BJ (cell line): ENCODE measurements at places on chromosomes 1 and 21.

DNA sequence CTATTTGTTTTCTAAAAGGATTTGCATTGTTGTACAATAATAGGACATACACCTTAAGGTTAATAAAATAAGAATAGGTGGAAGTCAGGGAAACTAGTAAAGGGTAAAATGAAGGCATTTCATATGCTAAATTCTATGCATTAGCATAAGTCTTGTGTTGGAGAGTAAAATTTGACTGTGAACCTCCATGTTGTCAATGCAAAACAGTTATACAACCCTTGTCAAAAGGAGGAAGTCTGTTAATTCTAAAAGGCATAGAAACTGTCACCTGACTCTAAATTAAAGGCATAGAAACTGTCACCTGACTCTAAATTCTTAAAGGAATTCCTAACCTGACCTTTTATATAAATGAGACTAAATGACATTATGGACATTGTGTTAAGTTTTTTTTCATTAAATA lies 291.8 kb downstream of the OLFM3 start:
- no peak for DNase-seq

GRCh38 chr1:119286587-119287181 lies 81.9 kb upstream of the HAO2 start:
- no peak for DNase-seq

- no peak for DNase-seq
These were observed 60.6 kb downstream of the SDCCAG8 start for GRCh38 chr1:243316366-243316989.

DNA sequence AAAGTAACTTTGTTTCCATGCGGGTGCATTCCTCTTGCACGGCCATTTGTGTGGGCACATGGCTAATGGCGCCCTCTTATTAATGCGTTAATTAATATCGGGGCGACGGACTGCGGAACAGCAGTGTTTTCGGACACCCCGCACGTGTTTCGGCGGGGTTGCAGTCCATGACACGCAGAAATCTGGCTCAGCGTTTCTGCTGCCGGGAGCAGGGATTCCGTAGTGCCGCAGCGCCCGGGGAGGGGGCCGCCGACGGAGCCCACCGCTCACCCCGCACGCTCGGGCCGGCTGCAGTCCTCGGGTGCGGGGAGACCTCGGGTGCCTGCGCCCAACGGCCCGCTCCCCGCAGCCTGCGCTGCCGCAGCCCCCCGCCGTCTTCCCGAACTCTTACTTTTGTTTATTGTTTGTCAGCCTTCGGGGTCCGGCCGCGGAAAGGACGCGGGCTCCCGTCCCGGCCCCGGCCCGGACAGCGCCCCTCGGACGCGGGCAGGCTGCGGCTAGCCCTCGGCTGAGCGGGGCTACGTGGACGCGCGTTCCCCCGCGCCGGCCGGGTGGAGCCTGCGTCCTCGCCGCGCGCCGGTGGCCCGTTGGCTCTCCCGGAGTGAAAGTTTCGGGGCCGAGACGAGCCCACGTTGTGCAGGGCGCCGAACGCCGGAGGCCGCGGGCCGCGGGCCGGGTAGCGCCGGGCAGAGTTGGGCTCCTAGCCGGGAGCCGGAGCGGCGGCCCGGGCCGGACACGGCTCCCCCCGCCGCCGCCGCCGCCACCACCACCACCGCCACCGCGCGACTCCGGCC lies 849 bp downstream of the NFIA start:
- no peak for DNase-seq

GRCh38 chr1:8661185-8662110 lies 156.0 kb downstream of the RERE start:
- peak; percentile 63 for DNase-seq

DNA sequence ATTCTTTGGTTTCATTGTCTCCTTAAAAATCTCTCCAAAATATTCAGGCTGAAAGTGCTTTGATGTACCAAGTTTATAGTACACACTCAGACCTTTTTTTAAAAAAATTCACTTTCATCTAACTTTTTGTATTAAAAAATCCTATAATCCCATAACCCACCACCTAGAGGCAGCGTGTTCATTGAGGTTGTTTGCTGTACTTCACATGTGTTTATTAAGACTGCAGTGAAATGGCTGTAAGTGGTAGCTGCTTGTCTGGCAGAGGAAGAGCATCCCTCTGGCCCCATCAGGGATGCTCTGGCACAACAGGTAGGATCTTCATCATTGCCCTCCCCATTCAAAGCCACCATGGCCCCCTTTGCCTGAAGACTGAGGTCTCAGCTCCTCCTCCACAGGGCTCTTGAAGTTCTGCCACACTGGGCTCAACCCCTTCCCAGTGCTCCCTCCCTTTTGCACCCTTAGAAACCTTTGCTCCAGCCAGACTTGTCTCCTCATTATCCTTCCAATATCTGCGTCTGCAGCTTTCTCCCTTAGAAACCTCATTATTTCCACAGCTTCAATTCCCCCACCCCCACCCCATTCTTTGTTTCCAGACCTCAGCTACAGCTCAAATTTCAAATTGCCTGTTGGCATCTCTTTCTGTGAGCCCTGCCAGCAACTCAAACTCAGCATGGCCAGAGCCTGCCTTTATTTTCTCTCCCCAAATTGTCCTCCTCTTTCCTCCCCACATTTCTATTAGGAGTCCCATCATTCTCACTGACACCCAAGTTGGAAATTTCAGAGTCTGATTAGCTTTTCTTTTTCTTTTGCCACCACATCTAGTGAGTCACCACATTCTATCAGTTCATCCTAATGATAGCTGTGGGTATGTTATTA lies 369.6 kb upstream of the USP24 start:
- no peak for DNase-seq

GRCh38 chr21:22438428-22439086 lies 1440.3 kb downstream of the NCAM2 start:
- no peak for DNase-seq

DNA sequence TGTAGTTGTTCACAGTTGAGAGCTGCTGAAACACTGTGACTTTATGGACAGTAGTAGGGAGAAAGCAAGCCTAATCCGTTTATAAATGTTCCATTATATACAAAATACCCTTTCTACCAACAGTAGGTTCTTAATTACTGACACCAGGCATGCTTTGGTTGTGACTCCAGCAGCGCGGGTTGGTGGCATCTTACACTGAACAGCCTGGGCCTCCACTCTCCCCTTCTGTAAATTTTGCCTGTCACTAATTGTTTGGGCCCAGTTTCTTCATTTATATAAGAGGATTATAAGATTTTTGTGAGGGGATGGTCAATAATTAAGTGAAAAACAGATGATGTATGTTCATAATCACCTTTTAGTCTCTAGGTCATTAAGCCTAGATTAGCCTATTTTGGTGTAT lies 58.2 kb downstream of the ITSN1 start:
- DNase-seq, result no peak

DNA sequence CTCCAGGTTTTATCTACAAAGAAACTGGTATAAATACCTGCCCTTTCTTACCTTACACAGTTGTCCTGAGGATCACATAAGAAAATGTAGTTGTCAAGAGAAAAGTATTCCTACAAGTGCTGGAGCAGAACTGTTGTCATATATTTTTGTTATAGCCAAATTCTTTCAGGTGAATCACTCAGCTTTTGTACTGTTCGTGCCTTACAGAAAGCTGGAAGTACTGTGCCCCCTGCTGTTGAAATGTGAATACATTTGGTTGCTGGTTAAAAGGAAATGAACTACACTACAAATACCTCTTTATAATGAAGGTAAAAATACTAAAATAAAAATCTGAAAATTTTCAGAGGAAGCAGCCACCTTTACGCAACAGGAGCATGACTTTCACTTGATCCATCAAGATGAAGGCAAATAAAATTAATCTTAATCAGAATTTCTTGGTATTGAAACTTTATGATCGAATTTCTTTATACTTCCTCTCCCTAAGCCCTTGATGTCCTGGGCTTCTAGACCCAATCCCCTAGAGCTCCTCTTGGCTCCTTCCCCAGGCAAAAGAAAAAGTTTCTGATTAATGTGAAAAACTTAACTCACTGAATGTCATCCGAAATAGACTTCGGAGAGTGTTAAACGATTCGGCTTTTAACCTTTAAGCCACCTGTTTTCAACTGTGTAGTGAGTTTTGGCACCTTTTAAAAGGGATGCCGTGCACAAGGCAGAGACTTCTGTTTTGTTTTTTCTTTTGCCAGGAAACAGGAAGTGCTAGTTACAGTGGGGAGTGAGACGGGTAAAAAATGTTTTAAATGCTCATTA lies 12.5 kb downstream of the CHML start:
- DNase-seq, result no peak

GRCh38 chr1:154186852-154187501 lies 4.9 kb downstream of the TPM3 start:
- DNase-seq, result no peak

DNA sequence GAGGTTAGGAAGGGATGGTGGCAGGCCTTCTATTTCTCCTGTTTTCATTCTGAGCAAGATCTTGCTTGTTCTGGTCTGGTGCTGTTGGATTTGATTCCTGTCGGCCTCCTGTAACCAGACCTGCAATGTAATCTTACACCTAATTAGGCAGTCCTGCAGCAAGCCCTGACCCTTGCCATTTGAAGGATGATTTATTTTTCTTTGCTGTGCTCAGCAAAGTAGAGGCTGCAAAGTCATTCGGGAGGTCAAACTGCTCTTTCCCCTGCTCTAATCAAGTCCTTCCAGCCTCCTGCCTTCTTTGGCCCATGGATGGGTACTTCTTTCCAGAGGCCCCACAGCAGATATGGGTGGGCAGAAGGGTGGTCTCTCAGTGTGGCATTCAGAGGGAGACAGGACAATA lies 417.7 kb upstream of the USP24 start:
- no peak for DNase-seq

DNA sequence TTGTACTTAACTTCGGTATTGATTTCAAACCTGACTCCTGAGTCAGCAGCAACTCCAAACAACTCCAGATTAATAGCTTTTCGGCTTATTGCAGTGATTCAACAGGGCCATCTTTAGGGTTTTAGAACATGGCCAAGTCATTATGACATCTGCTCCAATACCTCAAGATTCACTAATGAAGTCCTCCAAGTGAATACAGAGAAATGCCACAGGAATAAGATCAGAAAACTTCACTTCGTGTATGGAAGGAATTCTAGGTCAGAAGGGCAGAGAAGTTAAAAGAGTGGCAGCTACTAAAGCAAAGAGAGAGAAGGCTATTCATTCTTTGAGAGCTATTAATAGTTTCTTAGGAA lies 7.6 kb upstream of the C1orf116 start:
- DNase-seq, result peak; percentile 69

GRCh38 chr1:240591564-240591963 lies 20.4 kb downstream of the GREM2 start:
- DNase-seq, result no peak

- no peak for DNase-seq
These were observed 45.1 kb upstream of the GUCA2A start for GRCh38 chr1:42209526-42210251.

GRCh38 chr1:39632682-39633417 lies 6.6 kb downstream of the HEYL start:
- peak; percentile 8 for DNase-seq

- no peak for DNase-seq
These were observed 2.0 kb downstream of the EPHB2 start for GRCh38 chr1:22712502-22713271.

GRCh38 chr1:210428696-210429095 lies 100.0 kb downstream of the HHAT start:
- DNase-seq, result no peak

DNA sequence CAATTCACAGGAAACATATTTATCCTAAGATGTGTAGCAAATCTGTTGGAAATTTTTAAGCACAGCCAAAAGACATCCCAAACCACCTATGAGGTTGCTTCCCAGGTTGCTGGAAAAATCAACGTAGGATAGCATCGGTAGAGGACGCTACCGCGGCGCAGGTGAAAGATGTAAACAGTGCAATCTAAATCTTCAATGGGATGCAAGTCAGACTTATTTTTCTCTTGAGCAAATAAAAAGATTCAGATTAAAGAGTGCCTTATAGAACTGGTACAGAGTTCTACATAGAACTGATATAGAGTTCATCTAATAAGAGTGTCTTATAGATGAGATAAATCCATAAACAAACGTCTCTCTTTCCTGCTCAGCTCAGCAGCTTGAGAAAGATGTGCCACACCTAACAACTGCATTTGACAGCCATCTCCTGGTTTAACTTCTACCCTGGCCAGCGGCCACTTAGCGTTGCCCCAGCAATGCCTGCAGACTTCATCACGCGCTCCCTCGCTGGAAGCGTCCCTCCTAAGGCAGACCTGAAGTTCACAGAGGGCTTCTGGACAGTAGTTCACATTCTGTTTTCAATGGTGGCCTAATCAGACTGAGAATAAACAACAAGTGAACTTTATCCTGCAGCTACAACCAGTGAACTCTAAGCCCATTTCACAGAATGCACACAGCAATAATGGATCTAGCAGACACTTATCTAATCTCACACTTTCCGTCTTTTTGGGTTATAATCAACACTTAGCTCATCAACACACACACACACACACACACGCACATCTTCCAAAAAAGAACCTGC lies 164.5 kb downstream of the TOMM20 start:
- no peak for DNase-seq

- DNase-seq, result peak; percentile 96
These were observed 20.7 kb upstream of the MFSD2A start for GRCh38 chr1:39933956-39934941.

GRCh38 chr21:29005696-29006095 lies 13.0 kb upstream of the LTN1 start:
- DNase-seq, result no peak

GRCh38 chr1:159947942-159948341 lies 2.5 kb upstream of the IGSF9 start:
- DNase-seq, result no peak

- peak; percentile 90 for DNase-seq
These were observed 29.7 kb downstream of the SERTAD4 start for GRCh38 chr1:210262167-210262896.

- peak; percentile 72 for DNase-seq
These were observed 55.8 kb downstream of the COL18A1 start for GRCh38 chr21:45460611-45461368.

- DNase-seq, result no peak
These were observed 277.5 kb upstream of the ADAMTS5 start for GRCh38 chr21:27244352-27244751.
